ENCODE measurements at places on chromosomes 6 and 20. TPM values are rescaled to one million over a fixed set of nuclear protein-coding genes. Genes with fewer than 3 reads are reported as not detected.

The WFDC6 gene
- not detected for total RNA-seq

The LST1 gene
- total RNA-seq = not detected

The PRICKLE4 gene
- total RNA-seq = not detected

The PAK5 gene
- total RNA-seq = not detected

The FUT9 gene
- not detected for total RNA-seq

The SPEF1 gene
- 0.14 TPM for total RNA-seq

The PACRG gene
- total RNA-seq = not detected

The CST5 gene
- not detected for total RNA-seq

The UCKL1 gene
- total RNA-seq = 15.9 TPM

The C20orf141 gene
- 0.37 TPM for total RNA-seq

The HDGFL1 gene
- not detected for total RNA-seq

The LHFPL5 gene
- total RNA-seq = not detected

The VARS2 gene
- 9.8 TPM for total RNA-seq

The OR2J3 gene
- total RNA-seq = not detected

The NR2E1 gene
- total RNA-seq = not detected

The PRL gene
- total RNA-seq = not detected

The IL17A gene
- not detected for total RNA-seq

The EBF4 gene
- total RNA-seq = 0.57 TPM

The SIRPB1 gene
- 0.71 TPM for total RNA-seq

The TPX2 gene
- 4.6 TPM for total RNA-seq

The ZBTB22 gene
- total RNA-seq = 20.2 TPM

The TSBP1 gene
- total RNA-seq = not detected

The ZFP57 gene
- total RNA-seq = not detected

The NRN1 gene
- total RNA-seq = not detected

The ABHD16B gene
- total RNA-seq = not detected

The BTNL2 gene
- total RNA-seq = not detected

The MEP1A gene
- not detected for total RNA-seq

The BPIFB4 gene
- not detected for total RNA-seq

The RNASET2 gene
- total RNA-seq = 45.4 TPM

The LINC00237 gene
- total RNA-seq = not detected

The FOXS1 gene
- not detected for total RNA-seq

The AHI1 gene
- total RNA-seq = 27.1 TPM

The PHACTR3 gene
- not detected for total RNA-seq

The KIF6 gene
- total RNA-seq = under 0.01 TPM

The COL11A2 gene
- total RNA-seq = 0.14 TPM

The AIF1 gene
- total RNA-seq = not detected

The RNF144B gene
- total RNA-seq = 0.28 TPM

The GRM1 gene
- under 0.01 TPM for total RNA-seq

The ADTRP gene
- 3.5 TPM for total RNA-seq

The TNNC2 gene
- total RNA-seq = 1.00 TPM

The PI16 gene
- 0.43 TPM for total RNA-seq

The ANKEF1 gene
- 1.4 TPM for total RNA-seq

The LPA gene
- total RNA-seq = not detected

The SMIM26 gene
- total RNA-seq = 95.9 TPM
